CD4-positive, alpha-beta T cell treated with Interleukin-10 for 1 hour (primary cell): ENCODE measurements at places on chromosomes 3 and 15.

GRCh38 chr3:15726881-15727280 is 70.9 kb downstream of the ANKRD28 start:
- DNase-seq, result no peak

DNA sequence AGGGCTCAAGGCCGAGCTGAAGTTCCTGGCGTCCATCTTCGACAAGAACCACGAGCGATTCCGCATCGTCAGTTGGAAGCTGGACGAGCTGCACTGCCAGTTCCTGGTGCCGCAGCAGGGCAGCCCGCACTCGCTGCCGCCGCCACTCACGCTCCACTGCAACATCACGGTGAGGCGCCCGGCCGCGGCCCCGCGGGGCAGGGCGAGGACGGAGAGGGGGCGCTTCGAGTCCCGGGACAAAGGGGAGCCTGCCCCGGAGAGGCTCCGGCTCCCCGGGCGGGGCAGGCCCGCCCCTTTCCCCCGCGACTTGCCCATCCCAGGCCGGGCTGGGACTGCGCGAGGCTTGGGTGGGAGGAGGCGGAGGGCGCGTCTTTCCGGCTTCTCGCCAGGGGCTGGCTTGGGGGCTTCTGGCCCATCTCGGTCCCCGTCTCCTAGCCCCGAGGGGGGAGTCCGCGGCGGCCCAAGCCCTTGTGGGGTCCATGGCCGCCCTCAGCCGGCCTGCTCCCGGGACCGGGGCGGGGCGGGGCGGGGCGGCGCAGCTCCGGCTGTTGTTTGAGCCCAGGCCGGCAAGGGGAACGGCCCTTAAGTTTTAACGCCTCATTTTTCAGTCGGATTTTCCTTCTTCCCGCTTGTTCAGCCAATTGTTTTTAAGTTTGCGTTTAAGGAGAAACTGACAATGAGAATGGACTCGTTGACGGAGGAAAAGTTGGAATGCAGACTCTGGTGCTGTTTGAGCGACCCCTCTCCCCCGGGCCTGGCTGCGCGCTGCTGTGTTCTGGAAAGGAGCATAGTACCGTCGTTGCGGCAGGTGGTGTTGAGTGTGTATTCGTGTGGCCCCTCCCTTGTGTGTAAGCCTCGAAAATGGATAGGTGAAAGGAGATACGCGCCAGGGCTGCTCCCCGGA is 683 bp downstream of the UBE2Q2 start:
- peak; percentile 51 for DNase-seq

DNA sequence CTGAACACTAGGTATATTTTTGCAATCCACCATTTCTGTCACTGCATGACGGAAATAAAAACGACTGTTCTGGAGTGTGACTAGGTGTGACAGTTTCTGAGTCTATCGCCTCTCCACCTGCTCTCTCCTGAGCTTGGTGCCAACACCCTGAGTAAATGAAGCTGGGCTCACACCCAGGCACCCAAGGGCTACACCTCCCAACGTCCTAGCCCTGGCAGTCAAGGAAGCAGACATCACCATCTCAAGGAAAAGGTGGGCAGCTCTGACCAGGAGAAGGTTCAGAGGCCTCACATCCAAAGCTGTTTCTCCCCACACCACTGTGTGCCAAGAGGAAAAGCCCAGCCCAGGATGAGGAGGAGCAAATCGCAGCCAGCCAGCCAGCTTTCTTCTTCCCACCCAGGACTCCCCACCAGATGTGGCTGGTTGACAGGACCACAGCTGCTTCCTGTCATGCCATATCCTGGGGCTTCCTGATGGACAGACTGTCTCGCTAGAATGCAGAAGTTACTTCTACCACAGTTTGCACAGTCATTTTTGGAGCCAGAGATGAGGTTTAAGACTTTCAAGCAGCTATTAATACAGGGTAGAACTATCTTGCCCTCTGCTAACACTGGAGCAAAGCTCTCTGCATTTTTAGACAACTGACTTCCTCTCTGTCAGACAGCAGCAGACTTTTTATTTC is 3.3 kb downstream of the SCAMP2 start:
- DNase-seq, result peak; percentile 48

DNA sequence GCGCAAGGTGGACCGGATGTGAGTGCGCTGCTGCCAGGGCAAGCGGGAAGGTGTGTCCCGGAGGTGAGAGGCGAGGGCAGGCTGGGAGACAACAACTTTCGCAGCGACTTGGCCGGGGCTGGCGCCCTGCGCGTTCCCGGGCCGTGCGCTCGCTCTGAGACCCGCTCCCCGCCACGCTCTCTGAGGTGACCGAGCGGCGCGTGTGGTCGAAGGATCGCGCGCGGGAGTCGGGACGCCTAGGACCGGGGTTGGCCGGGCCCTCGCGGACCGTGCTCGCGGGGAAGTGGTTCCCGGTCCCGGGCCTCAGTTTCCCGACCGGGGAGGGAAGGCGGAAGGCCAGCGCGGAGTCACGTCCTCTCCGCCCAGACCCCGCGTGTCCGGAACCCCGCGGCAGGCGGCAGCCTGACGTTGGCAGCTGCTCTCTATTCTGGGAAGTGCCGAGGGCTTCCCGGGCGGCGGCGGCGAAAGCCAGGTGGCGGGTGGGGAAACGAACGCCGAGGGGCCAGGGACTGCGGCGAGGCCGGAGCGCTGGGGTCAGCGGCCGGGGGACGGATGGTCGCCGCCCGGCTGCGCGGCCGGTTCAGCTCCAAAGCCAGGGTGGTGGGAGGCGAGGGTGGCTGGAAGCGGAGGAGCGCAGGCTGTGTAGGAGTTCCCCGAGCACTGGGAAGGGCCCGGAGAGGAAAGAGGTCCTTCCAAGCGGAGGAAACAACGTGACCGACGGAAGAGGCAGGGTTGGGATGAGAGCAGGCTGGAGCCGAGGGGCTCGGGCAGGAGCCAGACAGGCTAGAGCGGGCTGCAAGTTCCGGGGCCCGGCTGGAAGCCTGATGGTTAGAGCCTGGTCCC is 1.0 kb upstream of the IGF2BP2 start:
- peak; percentile 29 for DNase-seq

DNA sequence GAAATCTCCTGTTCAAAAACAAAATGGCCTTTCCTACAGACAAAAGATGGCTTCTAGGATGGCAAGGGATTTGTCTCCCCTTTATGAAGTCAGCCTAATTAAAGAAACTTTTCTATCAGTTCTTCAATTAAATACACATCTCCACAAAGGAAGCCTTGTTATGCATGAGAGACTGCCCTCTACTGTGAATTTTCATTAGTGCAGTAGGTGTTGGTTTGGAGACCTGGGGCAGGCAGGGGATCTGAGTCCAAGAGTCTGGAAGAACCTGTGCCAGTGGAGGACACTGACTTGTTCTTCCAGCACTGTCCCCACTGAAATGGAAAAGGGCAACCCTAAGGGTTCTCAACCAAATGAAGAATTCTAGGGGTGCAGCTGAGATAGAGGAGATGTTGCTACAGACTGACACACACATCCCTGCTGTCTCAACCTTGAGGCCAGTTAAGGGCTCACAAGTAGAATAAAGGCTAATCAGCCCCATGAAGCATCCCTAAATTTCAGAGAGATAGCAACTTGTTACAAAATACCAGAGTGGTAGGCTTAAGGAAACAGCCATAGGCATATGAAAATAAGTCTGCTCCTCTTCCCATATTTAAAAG is 174.0 kb upstream of the PRICKLE2 start:
- DNase-seq, result peak; percentile 11

GRCh38 chr3:65625305-65625704 is 413.4 kb downstream of the MAGI1 start:
- no peak for DNase-seq

DNA sequence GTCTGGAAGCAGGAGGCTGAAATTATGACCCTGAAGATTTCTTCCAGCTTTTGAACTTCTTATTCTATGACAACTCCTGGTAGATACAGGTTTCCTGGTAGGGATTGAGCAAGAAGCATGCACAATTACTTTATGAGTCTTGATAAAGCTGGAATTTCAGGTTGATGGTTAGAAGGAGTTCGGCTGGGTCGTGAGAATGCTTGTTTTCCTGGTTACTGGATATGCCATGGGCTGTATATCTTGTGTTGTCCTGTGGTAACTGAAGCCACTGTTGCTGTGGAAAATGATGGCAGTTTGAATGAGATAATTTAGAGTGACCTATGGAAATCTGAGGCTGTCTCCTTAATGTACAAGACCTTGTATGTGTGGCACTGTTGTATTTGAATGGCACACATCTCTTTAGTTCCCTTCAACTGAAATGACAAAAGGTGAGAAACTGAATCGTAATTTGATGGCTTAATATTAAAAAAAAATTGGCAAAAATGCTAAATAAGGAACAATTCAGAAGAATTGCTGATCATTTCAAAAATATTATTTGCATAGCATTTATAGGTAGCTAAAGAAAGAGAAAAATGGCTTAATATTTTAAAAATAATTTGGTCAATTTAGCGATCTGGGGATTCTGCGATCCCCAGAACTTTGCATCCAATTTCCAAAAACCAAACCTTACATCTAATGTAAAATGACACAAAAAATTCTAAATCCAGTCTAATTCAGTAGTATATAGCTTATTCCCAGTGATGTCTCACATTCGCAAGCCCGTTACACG is 1.1 kb upstream of the UBE2E1 start:
- DNase-seq, result no peak

DNA sequence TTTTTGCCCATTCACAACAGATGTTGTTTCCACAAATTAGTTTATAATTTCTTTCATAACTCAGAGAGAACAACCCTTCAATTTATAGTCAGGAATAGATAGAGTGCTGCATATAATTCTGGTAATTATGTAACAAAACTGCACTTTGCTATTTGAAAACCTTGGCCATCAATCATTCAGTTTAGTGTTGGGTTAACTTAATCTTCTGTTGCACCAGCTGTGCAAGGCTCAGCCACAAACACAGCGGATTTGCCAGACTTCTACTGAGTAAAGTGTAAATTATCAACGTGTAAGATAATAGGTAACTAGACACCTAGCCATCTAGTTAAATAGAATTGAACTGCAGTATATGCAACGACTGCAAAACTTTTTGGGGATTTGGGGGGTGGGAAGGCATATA is 1064.3 kb upstream of the EPHA6 start:
- no peak for DNase-seq

DNA sequence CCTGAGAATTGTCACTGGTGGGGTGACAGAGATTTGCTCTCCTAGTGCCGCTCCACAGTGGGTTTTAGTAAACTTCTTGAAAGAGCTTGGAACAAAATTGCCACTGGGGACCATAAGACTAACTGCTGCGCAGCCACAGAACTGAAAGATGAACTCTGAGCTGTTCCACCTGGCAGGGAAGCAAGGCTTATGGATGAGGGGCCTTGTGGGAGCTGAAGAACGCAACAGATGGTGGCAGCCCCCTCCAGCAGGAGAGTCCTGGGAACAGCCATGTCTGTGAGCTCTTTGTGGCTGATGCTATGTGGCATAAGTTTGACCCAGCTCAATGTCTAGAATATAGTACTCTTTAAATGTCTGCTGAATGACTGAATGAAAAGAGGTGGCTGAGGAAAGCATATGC is 66.8 kb upstream of the C2CD4B start:
- DNase-seq, result no peak

GRCh38 chr3:45060165-45060892 is 34.2 kb downstream of the CLEC3B start:
- DNase-seq, result no peak

DNA sequence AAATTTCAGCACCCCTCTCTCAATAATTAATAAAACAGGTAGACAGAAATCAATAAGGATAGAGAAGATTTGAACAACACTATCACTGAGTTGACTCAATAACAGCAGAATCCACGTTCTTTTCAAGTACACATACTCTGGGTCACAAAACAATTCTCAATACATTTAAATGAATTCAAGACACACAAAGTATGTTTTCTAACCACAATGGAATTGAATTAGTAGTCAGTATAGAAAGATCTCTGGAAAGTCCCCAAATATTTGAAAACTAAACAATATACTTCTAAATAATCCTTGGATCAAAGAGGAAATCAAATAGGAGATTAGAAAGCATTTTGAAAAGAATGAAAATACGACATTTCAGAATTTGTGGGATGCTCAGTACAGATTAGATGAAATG is 40.0 kb downstream of the TKT start:
- DNase-seq, result no peak

DNA sequence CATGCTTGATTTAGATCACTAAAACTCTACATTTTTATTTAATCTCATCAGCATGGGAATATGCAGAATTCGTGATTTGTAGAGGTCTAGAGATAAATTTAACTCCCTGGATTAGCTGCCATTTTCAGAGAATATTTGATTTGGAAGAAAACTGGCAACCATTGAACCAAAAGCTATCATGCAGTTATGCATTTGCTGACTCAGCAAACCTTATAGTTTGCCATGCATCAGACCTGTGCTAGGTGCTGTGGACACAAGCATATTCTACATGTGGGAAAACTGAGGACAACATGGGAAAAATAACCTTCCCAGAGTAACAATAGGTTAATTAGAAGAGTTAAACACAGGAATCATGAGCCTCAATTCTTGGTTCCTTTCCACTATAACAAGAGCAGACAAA is 54.7 kb upstream of the TP63 start:
- no peak for DNase-seq

- peak; percentile 54 for DNase-seq
Observed at GRCh38 chr3:66253790-66254620, 33.2 kb downstream of the SLC25A26 start.

- DNase-seq, result no peak
Observed at GRCh38 chr3:171260466-171260865, 199.7 kb downstream of the TNIK start.

GRCh38 chr3:15653321-15653720 is 51.8 kb downstream of the BTD start:
- no peak for DNase-seq

GRCh38 chr3:8567784-8568575 is 66.4 kb downstream of the LMCD1 start:
- DNase-seq, result no peak

GRCh38 chr15:81013396-81013929 is 12.7 kb downstream of the TLNRD1 start:
- no peak for DNase-seq

GRCh38 chr15:45802140-45802539 is 167.3 kb downstream of the SQOR start:
- DNase-seq, result no peak

DNA sequence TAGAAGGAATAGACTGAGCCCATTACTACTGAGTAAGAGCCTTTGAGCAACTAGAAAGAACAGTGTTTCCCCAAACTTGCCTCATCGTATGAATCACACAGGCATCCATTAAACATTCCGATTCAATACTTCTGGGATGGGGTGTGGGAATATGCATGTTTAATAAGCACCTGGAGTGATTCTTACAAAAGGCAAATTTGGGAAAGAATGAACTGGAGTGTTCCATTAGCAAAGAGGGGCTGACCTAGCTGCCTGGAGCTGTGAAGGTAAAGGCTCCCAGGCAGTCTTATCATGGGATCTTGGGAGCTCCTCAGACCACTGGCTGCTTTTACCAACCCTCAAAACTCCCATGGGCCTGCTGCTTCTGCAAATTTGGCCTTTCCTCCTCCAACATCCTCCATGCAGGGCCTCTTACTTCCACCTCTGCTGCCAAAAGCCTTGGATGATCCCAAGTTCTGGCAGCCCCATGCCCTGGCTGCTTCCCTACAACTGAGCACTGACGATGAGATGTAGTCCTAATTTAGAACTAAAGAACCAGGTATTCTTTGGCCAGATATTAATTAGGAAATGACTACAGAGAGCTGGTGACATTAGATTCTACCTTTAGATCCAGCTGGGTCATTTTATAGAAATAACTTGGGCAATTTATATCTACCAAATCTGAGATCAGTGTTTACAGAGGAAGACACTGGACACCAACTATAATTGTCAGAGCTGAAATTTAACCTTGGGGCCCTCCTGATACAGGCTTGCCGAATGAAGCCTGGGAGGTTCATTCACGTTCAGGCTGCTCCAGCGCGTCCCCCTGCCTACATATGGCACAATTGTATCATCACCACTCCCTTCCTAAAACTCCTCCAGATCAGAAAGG is 11.2 kb upstream of the HOMER2 start:
- DNase-seq, result no peak
